ENCODE measurements at places on chromosomes 16 and 17.

DNA sequence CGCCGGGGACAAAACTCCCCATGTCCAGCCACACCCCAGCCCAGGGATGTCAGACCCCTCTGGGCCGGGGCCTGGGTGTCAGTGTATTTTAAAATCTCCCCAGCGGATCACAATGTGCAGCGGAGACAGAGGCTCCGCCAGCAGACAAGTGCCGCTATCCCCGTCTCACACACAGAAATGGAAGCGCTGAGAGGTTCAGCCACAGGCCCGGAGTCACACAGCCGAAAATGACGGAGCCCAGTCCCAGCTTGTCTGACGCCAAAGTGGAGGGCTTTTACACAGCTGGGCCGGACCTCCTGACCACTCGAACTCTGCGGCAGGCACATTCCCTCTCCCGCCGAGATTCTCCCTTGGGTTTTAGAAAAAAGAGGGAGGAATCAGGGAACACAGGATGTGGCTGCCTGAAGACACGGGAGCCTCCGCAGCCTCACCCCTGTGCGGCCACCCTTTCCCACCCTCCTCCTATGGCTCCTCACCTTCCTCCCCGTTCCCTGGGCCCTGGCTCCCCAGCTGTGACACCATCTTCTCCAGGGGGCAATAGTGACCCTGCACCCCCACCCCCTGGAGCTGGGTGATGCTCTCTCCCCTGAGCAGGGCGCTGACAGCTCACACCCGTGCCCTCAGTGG lies 6.8 kb upstream of the OSGIN1 start:
- DNase-seq = no peak

DNA sequence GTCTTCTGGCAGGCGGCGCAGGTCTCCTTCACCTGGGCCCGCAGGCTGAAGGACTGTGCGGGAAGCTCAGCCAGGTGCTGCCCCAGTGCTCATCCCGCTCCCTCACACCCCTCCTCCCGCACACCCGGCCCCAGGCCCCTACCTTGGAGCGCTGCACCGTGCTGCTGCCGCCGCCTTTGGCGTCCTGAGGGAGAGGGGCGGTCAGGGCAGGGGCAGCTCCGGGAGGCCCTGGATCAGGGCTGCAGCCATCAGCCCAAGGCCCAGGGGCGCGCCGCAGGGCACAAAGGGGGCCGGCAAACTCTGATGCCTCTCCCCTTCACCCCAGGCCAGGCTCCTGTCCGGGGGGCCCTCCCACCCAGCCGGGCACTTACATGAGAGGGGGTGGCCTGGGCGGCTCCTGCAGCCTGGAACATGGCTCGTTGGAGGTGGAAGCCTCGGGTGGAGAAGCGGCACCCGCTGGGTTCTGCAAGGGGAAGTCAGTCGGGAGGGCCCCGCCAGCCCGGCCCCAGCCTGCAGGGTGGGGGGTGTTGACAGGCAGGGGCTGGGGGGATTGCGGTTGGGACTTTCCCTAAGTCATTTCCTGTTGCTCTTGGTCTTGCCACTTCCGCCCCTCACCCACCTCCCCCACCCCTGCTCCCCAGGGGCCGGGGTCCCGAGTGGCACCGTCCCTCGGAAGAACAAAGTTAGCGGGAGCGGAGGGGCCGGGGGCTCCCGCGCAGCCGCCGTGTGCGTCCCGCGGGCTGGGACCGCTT lies 863 bp downstream of the LIMD2 start:
- no peak for DNase-seq

DNA sequence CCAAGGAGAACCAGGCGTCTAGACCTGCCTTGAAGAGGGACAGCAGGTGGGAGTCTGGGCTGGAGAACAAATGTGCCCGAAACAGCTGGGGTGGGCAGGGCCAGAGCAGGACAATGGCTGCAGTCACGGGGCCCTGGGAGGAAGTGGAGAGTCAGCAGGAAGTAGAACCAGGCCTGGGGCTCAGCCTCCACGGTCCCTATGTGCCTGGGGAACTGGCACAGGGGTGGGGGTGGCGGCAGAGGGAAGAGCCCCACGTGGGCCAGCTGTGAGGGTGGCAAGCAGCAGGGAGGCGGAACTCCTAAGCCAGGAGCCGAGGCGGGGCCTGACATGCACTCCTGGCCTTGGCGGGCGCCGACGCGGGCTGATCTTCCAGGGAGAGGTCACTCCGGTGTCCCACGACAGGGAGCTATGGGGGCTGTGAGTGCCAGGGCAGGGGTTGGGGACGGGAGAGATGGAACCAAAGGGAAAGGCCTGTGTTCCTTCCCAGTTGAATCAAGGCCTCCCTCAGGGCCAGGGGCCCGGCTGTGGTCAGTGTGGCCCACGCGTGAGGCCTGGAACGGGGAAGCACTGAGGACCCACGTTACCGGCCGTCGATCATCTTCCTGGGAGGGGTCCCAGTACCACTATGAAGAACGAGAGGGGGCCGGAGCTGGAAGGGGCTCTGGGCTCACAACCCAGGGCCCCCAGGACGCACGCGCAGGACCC lies 42.7 kb downstream of the TIMM22 start:
- DNase-seq = no peak

DNA sequence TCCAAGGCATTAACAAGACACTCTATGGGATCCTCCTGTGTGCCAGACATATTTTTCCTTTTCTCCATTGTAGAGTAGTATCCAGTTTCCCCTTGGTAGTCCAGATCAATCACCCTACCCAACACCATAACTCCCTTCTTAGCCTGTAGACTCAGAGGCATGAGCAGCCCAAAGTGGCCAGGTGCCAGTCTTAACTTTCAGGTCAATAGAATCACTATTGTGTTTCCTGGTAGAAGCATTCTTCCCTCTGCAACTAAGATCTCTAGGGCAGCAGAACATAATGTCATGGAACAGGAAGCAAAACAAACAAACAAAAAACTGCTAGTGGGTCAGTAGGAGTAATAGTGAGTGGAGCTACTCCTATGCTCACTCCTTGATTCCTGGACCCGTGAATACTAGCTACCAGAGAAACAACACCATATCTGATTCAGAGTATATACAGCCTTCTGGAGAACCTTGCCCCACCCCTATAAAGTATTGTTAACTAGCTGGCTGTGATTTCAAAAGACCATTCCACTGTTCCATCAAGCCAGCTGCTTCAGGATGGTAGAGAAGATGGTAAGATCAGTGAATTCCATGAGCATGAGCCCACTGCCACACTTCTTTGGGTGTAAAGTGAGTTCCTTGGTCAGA lies 11.2 kb upstream of the CLEC19A start:
- DNase-seq = no peak

DNA sequence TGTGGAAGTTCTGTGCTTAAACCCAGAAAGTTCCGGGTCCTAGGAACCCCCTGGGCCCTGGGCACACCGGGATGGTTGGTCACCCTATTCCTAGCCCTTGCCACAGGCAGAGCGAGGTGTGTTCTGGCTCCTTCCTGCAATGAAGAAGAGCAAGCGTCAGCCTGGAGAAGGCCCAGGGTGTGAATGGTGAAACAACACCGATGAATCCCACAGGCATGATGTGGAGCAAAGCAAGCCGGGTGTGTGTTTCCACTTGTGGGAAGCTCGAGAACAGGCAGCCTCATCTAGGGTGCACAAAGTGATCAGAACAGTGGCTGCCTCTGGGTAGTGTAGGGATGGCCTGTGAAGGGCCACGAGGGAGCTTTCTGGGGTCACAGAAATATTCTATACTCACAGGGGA lies 13.8 kb downstream of the KCNG4 start:
- DNase-seq = no peak

DNA sequence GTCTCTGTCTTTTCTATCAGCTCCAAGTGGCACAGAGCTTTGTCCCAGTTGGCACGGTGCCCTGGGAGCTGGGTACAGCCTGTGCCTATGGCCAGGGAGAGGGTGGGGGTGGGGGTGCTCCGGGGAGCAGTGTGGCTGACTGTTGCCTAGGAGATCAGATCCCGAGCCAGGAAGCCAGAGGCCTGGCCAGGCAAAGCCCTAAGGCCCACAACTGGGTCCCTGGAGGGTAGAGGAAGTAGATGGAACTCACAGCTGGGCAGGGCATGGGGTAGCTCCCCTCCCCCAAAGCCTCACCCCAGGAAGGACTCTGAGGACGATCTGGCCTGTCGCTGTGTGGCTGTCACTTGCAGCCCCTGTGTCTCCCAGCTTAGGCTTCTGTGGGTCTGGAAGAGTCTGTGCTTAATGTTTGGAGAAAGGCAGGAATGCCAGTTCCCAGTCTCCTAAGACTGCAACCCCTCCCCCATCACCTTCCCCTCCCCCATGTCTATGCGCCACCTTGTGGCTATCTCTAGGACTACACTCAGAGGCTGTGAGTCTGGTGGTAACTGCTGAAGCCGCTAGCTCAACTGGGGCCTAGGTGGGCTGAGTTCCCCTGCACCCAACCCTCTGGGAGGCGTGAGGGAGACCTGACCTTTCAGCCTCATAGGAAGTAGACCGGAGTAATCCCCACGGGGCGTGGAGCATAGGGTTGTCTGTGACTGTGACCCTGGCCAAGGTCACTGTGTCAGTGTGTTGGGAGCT lies 12.6 kb downstream of the THRA start:
- no peak for DNase-seq
